ENCODE measurements at places on chromosomes 5 and 9.
A peak's percentile ranks its signal among the peaks of the same experiment; 100 is the strongest.

DNA sequence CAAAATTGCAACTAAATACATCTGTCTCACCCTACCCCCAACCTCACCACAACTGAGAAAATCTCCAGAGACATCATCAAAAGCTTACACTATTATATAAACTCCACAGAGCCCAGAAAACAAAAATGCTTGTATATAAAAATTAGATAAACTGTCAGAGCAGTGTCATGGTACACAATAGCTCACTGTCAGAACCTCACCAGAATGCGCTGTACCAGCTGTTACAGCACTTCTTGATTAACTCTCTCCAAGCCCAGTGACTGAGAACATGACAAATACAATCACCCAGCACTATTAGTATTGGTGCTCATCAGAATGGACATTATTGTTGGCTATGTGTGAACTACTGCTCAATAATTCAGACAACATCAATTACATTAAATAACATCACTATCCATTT is 65.7 kb downstream of the ZDHHC21 start:
- DNase-seq = no peak

- DNase-seq = no peak
Measured at GRCh38 chr5:89260254-89260653, 377.3 kb upstream of the MEF2C start.

DNA sequence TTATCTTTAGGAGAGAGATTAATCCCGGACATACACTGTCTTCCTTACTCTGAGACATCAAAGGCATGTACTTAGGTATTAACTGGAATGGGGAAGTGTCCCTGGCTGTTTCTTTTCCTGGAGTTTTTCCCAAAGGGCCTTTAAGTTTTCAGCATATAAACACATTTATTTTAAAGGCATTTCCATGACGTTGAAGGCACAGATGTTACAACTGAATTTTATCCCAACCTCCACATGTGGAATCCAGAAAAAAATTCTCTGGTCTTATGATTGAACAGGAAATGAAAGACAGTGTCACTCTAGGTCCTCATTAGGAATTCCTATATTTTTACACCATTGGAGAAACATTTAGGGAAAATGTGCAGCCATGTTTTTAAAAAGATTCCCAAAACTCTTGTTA is 41.6 kb upstream of the SHOC1 start:
- no peak for DNase-seq

DNA sequence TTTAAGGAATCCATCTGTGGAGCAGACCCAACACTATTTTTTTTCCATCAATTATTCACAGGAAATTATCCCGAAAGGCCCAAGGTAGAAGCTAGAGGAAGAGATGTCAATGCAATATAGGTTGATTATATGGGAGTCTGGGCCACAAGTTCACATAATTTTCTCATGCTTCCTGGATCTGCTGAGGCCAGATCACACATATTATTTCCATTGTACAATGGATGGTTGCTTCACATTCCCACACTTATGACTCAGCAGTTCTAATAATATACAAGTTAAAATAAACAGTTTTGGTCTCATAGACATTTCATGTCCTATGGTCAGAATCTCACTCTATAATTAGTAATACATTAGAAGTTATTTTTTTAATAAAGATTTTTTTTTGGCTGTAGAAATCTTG is 66.0 kb upstream of the PTPRD start:
- DNase-seq = no peak

DNA sequence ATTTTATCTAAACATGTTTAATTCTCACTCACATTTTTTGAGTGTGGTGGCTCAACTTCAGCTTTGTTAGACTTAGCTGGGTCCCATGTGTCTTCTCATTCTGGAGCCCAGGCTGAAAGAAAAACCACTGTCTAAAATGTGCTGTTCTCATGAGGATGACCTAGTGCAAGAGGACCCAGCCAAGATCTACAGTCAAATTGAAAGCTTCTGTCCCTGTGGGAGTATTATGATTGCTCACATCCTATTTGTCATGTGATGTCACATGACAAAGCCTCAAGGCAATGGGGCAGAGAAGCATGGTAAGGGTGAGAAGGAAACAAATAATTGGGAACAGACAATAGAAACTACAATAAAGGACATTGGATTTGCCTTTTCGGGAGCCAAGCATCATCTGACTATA is 113.4 kb upstream of the ASTN2 start:
- DNase-seq = no peak

DNA sequence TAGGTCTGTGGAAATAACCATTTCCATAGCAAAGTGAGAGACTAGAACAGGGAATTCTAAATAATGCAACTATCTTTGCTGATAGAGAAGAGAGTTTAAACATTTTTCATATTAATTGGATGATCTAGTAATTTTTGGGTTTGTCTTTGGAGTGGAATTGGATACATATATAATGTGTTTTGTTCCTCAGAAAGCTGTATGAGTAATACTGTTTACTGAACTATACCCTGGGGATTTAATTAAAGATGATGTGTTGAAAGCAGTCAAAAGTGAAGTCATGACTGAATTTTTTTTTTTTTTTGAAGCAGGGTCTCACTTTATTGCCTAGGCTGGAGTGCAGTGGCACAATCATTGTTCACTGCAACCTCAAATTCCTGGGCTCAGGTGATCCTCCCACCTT is 17.9 kb downstream of the FER start:
- no peak for DNase-seq

DNA sequence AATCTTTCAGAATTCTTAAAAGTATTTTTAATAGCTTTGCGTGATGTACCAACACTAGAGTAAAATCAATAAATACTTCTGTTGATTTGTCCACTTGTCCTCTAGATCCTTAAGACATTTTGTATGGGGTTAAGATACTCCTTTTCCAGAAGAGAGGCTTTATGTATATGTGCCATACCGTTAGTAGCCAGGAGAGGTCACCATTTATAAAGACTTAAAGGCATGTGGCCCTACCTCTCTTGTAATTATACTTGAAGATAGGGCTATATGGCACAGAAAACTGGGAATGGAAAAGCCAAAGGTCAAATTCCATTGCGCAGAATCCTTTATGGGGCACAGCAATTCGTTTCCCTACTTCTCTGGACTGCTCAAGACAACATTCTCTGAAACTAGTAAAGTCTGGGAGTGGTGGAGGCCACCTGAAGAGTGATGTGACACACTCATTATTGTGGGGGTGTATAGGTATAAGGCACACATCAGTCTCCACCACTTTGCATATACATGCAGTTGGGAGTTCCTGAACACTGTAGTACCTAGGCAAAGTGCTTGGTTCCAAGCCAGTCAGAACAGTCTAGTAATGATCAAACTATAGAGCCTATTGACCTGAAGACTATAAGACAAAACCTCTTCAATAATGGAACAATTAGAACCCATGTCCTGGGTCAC is 140.1 kb upstream of the FBXL17 start:
- peak; percentile 76 for DNase-seq

DNA sequence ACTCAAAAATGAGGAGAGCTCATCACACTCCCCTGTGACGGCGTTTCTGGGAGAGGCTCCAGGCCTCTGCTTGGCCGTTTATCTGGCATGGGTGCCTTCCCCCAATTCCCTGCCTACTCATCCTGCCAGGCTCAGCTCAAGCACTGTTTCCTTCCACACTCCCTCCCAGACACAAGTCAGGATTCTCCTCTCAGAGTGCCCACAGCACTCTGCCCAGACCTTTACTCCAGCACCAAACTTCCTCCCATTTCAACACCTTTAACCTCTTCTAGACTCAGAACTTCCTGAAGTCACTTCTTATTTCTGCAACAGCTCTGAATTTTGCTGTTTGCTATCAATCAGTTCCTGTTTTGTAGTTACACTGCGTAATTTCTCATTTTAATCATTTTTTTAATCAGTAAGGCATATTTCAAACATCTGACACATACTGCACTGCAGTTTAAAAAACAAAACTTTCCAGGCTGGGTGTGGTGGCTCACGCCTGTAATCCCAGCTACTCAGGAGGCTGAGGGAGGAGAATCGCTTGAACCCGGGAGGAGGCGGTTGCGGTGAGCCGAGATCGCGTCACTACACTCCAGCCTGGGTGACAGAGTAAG is 16.0 kb downstream of the TRMO start:
- no peak for DNase-seq

DNA sequence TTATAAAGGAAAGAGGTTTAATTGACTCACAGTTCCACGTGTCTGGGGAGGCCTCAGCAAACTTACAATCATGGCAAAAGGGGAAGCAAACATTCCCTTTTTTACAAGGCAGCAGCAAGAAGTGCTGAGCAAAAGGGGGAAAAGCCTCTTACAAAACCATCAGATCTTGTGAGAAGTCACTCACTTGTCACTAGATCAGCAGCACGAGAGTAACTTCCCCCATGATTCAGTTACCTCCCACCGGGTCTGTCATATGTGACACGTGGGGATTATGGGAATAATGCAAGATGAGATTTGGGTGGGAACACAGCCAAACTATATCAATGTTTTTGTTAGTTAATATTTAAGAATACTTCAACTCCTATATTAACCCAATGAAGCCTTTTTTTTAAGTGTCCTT is 275.2 kb upstream of the CDH9 start:
- DNase-seq = no peak

GRCh38 chr9:132697230-132697629 is 27.0 kb downstream of the GTF3C4 start:
- DNase-seq = no peak

DNA sequence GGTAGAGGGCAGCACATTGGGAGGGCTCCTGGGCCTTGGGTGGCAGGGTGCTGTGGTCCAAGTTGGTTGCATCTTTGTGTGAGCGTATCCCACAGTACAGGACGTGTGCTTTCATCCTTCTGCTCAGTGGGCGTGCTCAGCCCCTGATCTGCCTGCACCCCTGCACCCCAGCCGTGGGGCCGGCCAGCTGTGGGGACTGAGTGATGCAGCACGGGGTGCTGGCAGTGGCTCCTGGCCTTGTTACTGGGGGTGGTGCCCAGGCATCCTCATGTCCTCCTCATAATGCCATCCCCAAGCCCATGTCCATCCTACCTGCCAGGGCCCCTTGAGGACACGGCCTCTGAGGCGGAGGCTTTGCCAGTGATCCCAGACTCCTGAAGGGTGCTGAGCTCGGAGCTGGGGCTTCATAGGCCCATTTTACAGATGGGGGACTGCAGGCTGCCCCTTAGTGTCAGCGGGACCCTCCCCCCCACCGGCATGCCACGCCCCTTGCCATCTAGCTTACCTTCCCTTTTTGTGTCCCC is 100.7 kb downstream of the PHF2 start:
- no peak for DNase-seq

- DNase-seq = peak; percentile 76
Measured at GRCh38 chr9:129237164-129237611, 59.1 kb upstream of the IER5L start.

DNA sequence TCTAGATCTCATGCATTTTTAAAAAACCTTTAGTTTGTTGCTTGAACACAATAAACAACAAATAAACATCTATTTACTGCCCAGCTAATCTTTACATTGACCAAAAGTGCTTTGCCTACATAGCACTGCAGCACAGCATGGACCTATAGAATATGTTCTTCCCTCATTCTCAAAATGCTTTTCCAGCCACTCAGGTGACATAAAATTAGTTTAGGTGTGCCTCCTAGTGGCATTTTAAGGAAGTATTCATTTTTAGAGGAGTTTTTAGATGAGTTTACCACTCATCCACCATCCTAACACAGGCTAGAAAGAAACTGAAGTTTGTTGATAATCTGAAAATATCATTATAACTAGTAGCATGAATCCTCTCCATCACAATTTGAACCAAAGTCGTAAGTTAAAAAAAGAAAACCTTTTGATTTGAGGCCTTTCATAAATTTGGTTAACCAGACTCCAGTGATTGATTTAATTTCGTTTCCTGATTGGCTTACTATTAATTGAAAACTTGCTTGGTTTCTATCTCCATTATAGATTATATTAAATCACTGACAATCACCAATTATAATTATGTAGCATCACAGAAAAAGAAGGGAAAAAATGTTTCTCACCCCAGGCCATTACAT is 12.6 kb downstream of the PLGRKT start:
- DNase-seq = peak; percentile 56

DNA sequence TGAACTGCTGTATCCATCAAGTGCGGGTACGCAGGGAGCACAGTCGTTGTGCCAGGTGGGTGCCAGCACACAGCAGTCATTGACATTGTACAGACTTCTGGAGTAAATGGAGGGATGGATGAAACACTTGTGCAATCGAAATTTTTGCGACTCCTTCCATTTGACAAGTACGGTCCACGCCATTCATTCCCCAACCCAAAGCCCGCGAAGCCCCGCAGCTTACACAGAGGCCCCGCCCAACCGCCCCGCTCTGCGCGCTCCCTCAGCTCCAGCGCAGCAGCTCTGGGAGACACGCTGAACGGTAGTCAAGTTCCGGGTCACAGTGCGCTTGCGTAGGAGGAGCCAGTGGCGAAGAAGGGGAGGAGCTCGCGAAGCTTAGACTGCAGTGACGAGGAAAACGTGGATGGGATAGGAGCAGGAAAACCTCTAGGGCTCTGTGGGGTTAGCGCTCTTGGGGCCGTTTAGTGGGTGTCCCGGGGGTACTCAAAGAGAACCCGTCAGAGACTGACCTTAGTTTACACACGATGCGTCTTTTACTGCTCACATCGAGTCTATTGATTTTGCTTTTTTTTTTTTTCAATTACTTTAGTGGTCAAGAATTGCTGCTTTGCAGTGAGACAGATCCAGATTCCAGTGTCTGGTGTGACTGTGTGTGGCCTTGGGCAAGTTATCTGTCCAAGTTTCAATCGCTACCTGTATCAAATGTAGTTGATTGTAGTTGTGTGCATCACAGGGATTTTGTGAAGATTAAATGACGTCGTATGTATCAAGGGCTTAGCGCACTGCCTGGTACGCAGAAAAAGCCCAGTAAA is 15.3 kb upstream of the MSANTD3 start:
- DNase-seq = peak; percentile 96

DNA sequence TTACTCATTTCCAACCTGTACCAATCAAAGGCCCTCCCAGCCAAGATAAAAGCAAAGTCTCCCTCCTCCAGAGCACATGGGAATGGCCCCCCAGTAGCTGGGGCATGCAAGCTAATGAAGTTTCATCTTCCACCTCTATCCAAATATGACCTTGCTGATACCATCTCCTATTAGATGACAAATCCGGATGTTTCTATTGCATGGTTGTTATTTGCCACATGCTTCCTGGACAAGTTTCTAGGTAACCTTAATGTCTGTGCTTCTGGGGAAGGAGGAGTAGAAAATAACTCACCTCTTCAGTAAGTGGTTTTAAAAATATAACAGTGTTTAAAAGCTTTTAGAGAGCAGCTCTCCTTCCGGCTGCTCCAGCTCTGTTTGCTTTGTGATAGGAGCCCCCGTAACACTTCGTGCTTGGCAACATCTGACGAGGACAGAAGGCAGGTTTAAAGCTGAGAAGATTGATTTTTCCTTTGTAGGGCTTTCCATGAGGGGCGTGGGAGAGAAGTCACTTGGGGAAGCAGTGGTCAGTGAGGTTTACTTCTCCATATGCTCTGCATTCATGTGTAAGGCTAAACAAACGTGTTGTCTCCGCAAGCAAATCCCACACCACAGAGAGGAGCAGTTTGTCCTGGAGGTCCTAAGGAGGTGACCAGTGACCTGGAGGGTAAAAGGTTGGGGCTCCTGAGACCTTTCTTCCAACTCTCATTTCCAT is 40.3 kb upstream of the GLRX start:
- peak; percentile 82 for DNase-seq
